Testis (tissue), 5 donors: ENCODE measurements at places on chromosomes 12 and 14. TPM values are rescaled to one million over a fixed set of nuclear protein-coding genes. Genes with fewer than 3 reads are reported as not detected.

The MEG3 gene
- total RNA-seq = 324 TPM

The KLHL33 gene
- 1.6 TPM for total RNA-seq

GRCh38 chr12:121484967-121485366 lies 85.0 kb downstream of the RNF34 start:
- no peaks in the 10 kb centered on the region for H3K36me3 ChIP-seq
- H3K4me3 ChIP-seq = no peak overlapping the region
- no peaks in the 10 kb centered on the region for H3K27me3 ChIP-seq
- no peaks in the 10 kb centered on the region for H3K4me1 ChIP-seq
- no peak for DNase-seq
- H3K27ac ChIP-seq = no peak overlapping the region

DNA sequence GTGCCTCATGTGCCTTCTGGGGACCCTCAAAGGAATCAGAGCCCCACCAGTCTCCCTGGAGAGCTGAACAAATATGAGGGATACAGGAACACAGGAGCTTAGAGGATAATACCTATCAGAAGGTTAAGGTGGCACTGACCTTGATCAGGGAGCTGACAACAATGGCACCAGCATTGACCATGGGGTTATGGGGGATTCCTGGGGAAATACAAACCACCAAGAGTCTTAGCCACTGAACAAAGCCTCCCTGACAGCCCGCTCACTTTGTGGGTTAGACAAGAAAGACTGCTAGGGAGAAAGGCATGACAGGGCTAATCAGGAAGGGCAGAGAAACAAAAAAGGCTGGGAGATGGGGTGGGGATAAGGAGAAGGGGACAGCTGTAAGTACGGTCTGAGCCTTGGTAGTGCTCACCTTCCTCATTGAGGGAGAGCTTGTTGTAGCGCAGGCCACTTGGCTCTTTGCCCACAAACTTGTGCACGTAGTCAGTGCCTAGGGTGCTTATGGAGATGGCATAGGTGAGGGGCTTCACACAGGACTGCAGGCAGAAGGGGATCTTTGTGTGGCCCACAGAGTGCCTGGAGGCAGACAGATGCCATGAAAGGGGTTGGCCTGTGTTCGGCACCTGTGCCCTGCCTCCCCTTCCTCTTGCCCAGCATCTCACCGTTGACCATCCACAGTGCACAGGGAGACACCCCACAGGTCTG lies 9.3 kb downstream of the SPRYD4 start:
- no peak overlapping the region for H3K27ac ChIP-seq
- H3K36me3 ChIP-seq = no peaks in the 10 kb centered on the region
- no peaks in the 10 kb centered on the region for H3K4me1 ChIP-seq
- no peak for DNase-seq
- no peak overlapping the region for H3K4me3 ChIP-seq
- H3K27me3 ChIP-seq = no peaks in the 10 kb centered on the region

DNA sequence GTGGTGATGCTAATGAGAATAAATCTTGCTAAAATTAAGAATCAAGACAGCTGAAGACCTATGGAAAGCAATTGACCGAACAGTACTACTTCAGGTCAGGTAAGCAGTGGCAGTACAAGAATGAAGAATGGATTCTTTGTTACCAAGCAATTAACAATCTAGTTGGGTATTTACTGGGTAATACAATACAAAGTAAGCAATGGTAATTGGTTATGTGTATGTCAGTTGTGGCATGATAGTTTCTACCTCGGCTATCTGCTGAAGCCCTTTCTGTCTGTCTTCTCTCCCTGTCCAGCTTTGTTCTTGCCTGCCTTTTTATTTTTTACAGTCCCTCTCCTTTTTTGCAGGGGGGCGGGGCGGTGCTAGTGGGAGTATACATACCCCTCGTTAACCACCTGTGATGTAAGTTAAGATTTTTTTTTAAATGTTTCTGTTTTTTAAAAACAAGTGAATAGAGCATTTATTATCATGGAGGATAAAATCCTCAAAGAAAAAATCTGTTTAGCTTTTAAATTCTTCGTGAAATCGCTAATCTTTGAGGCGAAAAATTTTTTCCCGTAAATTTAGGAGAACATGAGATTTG lies 75.9 kb downstream of the RCOR1 start:
- peaks cover 4% of the 10 kb centered on the region for H3K4me1 ChIP-seq
- no peak for DNase-seq
- no peaks in the 10 kb centered on the region for H3K36me3 ChIP-seq

- H3K36me3 ChIP-seq = no peaks in the 10 kb centered on the region
- no peaks in the 10 kb centered on the region for H3K4me1 ChIP-seq
- no peak overlapping the region for H3K4me3 ChIP-seq
- H3K27ac ChIP-seq = no peak overlapping the region
Observed at GRCh38 chr12:99367181-99367580, 280.4 kb upstream of the GARIN6 start.
